ENCODE measurements at places on chromosomes 4 and X. TPM values are rescaled to one million over a fixed set of nuclear protein-coding genes. Genes with fewer than 3 reads are reported as not detected.
A peak's percentile ranks its signal among the peaks of the same experiment; 100 is the strongest.

- H3K4me3 ChIP-seq = no peak overlapping the region
- no peak for DNase-seq
- peaks cover 8% of the 10 kb centered on the region for H3K27me3 ChIP-seq
- H3K4me1 ChIP-seq = peaks cover 34% of the 10 kb centered on the region
Measured at GRCh38 chr4:140106289-140106844, 47.6 kb downstream of the MAML3 start.

DNA sequence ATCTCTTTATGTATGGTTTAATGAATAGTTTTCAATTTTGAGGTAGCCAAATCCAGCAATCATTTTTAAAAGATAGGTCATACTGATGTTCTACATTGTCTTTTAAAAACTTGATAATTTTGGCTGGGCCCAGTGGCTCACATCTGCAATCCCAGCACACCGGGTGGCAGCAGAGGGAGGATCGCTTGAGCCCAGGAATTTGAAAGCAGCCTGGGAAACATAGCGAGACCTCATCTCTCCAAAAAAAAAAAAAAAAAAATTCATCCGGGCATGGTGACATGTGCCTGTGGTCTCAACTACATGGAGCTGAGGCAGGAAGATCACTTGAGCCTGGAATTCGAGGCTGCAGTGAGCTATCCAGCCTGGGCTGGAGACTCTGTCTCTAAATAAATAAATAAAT lies 419.8 kb downstream of the GALNTL6 start:
- H3K36me3 ChIP-seq = no peaks in the 10 kb centered on the region
- no peaks in the 10 kb centered on the region for H3K27me3 ChIP-seq
- no peak overlapping the region for H3K4me3 ChIP-seq
- no peaks in the 10 kb centered on the region for H3K4me1 ChIP-seq
- no peak overlapping the region for H3K27ac ChIP-seq

- H3K27ac ChIP-seq = no peak overlapping the region
- H3K4me3 ChIP-seq = no peak overlapping the region
- no peak for DNase-seq
- peaks cover 1% of the 10 kb centered on the region for H3K27me3 ChIP-seq
- no peaks in the 10 kb centered on the region for H3K36me3 ChIP-seq
Measured at GRCh38 chr4:42703813-42704212, 46.9 kb upstream of the ATP8A1 start.

GRCh38 chr4:7020856-7021255 lies 22.3 kb upstream of the TADA2B start:
- peaks cover 4% of the 10 kb centered on the region for H3K36me3 ChIP-seq
- H3K4me1 ChIP-seq = no peaks in the 10 kb centered on the region
- H3K4me3 ChIP-seq = no peak overlapping the region
- no peak for DNase-seq
- no peak overlapping the region for H3K27ac ChIP-seq

GRCh38 chrX:154729439-154729838 lies 21.4 kb downstream of the GAB3 start:
- no peak overlapping the region for H3K27ac ChIP-seq
- no peaks in the 10 kb centered on the region for H3K27me3 ChIP-seq
- H3K4me1 ChIP-seq = peaks cover 81% of the 10 kb centered on the region
- DNase-seq = no peak

DNA sequence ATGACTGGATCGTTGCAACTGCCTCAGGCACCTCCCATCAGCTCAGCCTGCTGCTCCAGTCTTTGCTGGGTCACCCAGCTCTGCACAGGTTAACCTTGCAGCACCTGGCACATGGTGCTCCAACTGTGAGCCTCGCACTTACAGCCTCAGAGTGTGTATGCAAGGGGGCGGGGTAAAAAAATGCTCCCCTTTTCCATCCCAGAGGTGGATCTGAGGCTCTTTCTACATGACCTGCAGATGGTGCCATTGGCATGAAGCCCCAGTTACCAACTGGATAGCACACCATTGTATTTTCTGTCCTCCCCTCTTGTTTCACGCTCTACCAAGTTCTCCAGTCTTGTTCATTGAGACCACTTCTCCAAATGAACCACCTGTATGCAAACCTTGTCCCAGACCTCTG lies 46.2 kb upstream of the TRPC3 start:
- peaks cover 22% of the 10 kb centered on the region for H3K27me3 ChIP-seq
- no peak overlapping the region for H3K27ac ChIP-seq
- no peaks in the 10 kb centered on the region for H3K4me1 ChIP-seq
- no peaks in the 10 kb centered on the region for H3K36me3 ChIP-seq
- H3K4me3 ChIP-seq = no peak overlapping the region

GRCh38 chr4:10061650-10062415 lies 40.5 kb upstream of the SLC2A9 start:
- no peak for DNase-seq
- H3K36me3 ChIP-seq = peaks cover 41% of the 10 kb centered on the region
- no peaks in the 10 kb centered on the region for H3K27me3 ChIP-seq
- no peak overlapping the region for H3K4me3 ChIP-seq
- no peak overlapping the region for H3K27ac ChIP-seq
- H3K4me1 ChIP-seq = no peaks in the 10 kb centered on the region

GRCh38 chr4:150679765-150680343 lies 97.9 kb downstream of the MAB21L2 start:
- no peak overlapping the region for H3K4me3 ChIP-seq
- no peaks in the 10 kb centered on the region for H3K27me3 ChIP-seq
- no peak overlapping the region for H3K27ac ChIP-seq
- H3K4me1 ChIP-seq = no peaks in the 10 kb centered on the region

DNA sequence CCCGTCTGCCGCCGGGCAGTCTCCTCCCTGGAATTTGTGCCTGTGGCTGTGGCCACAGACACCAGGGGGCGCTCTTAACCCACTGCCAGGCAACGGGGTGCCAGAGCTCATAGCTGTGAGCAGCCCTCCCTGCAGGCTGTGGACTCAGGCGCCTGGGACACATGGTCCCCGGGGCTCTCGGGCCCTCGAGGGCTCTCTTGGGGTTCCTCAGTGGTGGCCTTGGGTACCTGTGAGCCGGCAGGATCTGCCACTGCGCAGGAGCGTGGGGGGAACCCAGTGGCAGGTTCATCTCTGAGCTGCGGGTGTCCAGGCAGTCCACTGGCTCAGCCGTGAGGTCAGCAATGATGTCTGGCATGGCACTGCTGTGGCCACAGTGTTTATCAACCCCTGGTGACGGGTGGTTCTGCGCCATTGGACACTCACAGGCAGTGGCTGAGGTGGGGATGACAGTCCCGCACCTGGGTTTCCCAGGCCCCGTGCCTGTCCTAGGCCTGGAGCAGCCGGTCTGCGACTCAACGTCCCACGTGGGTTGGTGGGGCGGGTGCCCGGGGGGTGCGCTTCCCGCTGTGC lies 37.2 kb downstream of the PCGF3 start:
- DNase-seq = peak; percentile 89
- H3K4me3 ChIP-seq = no peak overlapping the region
- H3K4me1 ChIP-seq = no peaks in the 10 kb centered on the region
- no peaks in the 10 kb centered on the region for H3K27me3 ChIP-seq

DNA sequence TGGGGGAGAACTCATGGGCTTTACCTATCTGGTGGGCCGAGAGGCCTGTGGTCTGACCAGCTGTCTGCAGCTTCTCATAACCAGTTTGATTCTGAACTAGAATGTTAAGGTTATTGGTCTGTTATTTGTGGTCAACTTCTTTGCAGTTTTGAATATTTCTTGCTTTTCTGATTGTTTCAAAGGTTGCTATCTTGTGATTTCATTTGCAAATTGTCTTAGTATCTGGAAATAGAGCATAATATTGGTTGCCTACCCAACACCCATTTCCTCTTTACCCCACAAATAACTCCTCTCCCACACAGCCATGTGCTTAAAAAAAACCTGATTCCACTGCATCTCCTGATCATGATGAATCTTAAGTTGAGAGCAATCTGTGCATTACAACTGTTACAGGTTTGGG lies 39.1 kb upstream of the BMP2K start:
- H3K27ac ChIP-seq = no peak overlapping the region
- no peak overlapping the region for H3K4me3 ChIP-seq
- no peak for DNase-seq
- H3K36me3 ChIP-seq = no peaks in the 10 kb centered on the region
- H3K4me1 ChIP-seq = peaks cover 4% of the 10 kb centered on the region

GRCh38 chrX:154126101-154126500 lies 17.9 kb upstream of the OPN1LW start:
- H3K27ac ChIP-seq = no peak overlapping the region
- peaks cover 21% of the 10 kb centered on the region for H3K4me1 ChIP-seq
- H3K36me3 ChIP-seq = no peaks in the 10 kb centered on the region
- DNase-seq = no peak
- no peaks in the 10 kb centered on the region for H3K27me3 ChIP-seq

DNA sequence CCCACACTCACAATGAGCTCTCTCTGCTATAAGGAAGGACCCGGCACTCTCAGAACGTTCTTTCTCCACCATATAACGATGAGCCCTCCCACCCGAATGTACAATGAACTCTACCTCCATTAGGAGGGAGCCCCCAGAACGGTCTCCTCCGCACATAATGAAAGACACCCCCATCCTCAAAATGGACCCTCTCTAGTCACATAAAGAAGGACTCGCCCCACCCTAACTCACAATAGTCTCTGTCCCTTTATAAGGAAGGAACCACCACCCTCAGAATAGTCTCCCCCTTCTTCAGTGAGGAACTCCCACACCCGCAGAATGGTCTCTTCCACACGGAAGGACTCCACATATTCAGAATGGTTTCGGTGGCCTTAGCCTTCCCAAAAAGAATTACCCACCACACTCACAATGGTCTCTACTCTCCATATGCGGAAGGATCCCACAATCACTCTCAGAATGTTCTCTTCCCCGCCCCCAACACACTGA lies 477 bp downstream of the SLC35A2 start:
- H3K27me3 ChIP-seq = no peaks in the 10 kb centered on the region
- peaks cover 40% of the 10 kb centered on the region for H3K36me3 ChIP-seq
- peak overlapping the region; percentile 97 for H3K4me3 ChIP-seq
- DNase-seq = no peak
- peak overlapping the region; percentile 92 for H3K27ac ChIP-seq

DNA sequence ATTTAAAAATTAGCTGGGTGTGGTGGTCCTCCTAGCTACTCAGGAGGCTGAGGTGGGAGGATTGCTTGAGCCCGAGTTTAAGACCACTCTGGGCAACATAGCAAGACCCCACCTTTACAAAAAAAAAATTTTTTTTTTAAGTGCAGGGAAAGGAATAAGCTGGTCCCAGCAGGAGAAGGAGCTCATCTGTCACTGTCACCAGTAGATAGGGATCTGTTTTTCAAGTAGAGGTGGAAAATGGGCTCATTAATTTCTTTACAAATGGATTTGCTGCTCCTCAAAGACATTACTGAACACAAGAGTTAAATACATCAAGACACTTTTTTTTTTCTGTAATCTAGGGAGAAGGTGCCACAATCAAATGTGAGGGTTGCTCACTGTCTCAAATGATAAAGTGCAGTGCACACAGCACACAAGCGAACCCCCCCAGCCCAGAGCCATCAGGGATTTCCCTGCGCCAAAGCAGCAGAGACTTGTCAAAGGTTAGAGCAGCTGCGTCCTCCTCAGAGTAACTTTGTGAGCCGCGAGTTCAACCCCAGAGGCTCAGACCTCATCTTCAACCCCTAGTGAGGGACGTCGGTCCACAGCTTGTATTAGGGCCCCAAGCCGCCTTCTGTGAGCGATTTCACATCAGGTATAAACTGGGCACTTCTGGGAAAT lies 14.3 kb upstream of the MTNR1A start:
- no peaks in the 10 kb centered on the region for H3K4me1 ChIP-seq
- DNase-seq = no peak
- H3K27ac ChIP-seq = no peak overlapping the region
- no peaks in the 10 kb centered on the region for H3K36me3 ChIP-seq
- H3K27me3 ChIP-seq = peaks cover 5% of the 10 kb centered on the region

DNA sequence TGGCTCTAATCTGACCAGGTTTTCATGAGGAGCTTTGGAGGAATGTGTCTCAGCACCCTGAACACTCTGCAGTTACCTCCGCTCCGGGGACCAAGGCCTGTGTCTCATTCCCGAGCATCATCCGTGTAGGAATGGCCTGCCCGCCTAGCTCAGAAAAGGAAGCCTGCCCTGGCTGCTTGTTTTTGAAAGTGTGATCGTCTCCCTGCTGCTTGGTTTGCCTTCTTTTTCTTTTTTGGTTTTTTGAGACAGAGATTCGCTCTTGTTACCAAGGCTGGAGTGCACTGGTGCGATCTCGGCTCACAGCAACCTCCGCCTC lies 73.3 kb downstream of the CRLF2 start:
- H3K36me3 ChIP-seq = no peaks in the 10 kb centered on the region
- H3K4me3 ChIP-seq = no peak overlapping the region
- H3K27ac ChIP-seq = no peak overlapping the region
- no peak for DNase-seq

DNA sequence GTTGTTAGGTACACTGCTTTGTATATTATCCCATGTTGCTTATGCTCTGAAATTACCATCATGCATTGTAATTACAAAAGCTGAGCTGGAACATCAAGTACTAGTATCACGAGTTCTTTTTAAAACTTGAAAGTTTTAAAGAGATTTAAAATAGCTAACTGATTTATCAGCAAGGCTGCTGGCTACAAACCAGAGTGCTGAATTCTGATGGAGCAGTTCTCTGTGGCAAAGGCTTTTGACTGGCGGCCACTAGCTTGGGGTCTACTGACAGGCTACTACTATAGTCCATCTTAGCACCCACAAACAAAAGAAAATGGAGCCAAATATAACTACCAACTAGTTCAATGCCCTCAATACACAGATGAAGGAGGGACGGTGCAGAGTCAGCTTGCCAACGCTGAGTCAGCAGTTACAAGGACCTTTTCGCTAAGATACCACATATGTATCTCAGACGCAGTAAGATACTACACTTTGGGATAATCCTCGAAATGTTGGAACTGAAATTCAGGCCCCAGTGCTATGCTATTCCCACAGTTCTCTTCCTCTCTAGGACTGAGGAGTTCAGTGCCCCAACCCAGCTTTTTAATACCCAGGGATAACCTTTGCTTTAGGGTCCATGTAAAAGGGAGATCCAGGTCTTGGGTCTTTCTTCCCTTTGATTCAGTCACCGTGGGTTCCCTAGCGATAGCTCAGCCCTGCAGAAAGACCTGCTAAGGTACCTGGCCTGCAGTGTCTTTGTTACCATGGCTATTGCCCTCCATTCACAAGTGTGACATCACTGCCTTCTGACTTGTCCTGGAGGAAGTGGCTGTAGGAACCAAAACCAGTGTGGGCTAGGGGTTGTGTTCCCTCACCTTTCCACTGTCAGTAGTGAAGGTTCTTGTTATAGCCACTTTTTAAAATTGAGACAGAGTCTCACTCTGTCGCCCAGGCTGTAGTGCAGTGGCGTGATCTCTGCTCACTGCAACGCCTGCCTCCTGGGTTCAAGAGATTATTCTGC lies 22.8 kb downstream of the MFAP3L start:
- no peaks in the 10 kb centered on the region for H3K36me3 ChIP-seq
- no peak overlapping the region for H3K4me3 ChIP-seq
- peaks cover 3% of the 10 kb centered on the region for H3K27me3 ChIP-seq
- no peaks in the 10 kb centered on the region for H3K4me1 ChIP-seq

FANCB gene
- total RNA-seq = 15.4 TPM

TMEM154 gene
- total RNA-seq = 21.2 TPM

LDB2 gene
- total RNA-seq = 0.14 TPM

ANTXR2 gene
- total RNA-seq = 2.3 TPM

CT45A6 gene
- total RNA-seq = not detected

DMRTC1B gene
- total RNA-seq = 0.18 TPM

PLP2 gene
- total RNA-seq = 174 TPM

SRP72 gene
- total RNA-seq = 181 TPM

Measured in activated CD4-positive, alpha-beta T cell treated with anti-CD3 and anti-CD28 coated beads for 36 hours (primary cell).